ENCODE measurements at places on chromosomes 12 and 14.

GRCh38 chr12:26062566-26062965 is 62.3 kb downstream of the BHLHE41 start:
- DNase-seq: no peak

- DNase-seq: no peak
Observed at GRCh38 chr12:112349431-112349830, 32.8 kb downstream of the HECTD4 start.

GRCh38 chr14:75450381-75451276 is 22.8 kb downstream of the JDP2 start:
- no peak for DNase-seq

DNA sequence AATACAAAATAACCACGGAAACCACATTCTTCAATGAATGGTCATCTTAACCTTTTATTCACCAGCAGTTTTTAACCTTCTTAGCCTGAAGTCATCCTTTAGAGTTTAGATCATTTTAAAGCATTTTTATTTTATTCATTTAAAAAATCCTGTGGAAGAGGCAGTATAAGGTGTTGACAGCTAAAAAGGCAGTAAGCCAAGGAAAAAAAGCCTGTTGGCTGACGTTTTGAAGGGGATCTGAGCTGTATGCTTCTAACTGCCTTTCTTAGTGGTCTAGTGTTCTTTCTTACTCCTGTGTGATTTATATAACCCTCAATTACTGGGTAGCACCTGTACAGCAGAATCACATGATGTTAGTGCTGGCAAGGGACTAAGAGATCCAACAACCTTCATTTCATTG is 438.3 kb upstream of the SEL1L start:
- no peak for DNase-seq

GRCh38 chr12:54579258-54579657 is 9.2 kb downstream of the PPP1R1A start:
- no peak for DNase-seq

DNA sequence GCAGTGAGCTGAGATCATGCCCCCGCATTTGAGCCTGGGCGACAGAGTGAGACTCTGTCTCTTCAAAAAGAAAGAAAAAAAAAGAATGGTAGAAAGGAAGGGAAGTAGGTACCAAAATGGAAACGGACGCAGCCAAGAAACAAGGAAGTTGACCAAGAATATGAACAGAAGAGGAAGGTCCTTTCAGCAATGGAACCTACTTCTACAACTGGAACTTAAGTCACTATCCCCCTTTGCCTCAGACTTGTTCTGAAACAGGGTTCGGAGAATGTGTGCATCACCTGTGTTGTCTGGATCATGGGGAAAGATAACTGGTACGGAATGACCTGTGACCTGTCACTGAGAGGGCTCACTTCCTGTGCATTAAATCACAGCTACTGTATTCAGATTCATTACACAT is 43.9 kb upstream of the RNASE1 start:
- no peak for DNase-seq

DNA sequence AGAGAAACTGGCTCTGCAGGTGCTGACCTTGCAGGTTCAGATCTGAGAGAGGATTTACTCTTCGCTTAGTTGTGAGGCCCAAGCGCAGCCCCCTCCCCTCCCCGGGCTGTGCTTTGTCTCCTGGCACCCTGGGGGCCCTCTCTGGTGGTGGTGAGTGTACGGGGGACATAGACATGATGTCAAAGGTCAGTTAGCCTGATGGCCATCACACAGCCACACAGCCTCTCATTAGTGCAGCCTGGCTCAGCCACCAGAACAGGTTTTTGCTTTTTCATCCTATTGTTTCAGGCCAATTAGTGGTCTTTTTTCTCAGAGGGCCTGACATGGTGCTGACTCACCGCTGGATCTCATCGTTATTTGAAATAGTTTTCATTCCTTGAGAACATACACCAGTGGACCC is 437.9 kb downstream of the AACS start:
- DNase-seq: no peak

GRCh38 chr12:3537719-3538465 is 46.9 kb downstream of the PRMT8 start:
- no peak for DNase-seq

DNA sequence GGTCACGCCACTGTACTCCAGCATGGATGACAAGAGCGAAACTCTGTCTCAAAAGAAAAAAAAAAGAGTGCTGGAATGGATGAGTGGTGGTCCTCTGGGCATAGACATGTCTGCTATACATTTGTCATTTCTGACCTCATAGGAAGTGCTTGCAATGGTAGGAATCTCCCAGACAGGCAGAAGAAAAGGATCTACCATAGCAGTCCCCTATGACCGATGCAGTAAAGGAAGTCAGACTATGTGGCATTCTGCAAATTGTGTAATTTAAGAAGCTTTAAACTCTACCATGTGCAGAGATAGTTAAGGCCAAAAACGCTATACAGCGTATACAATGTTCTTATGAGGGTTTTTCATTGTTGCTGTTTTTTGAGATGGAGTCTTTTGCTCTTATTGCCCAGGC is 24.7 kb upstream of the RAP1B start:
- no peak for DNase-seq

GRCh38 chr14:65421201-65421981 is 8.9 kb downstream of the FUT8 start:
- DNase-seq: peak; percentile 56

DNA sequence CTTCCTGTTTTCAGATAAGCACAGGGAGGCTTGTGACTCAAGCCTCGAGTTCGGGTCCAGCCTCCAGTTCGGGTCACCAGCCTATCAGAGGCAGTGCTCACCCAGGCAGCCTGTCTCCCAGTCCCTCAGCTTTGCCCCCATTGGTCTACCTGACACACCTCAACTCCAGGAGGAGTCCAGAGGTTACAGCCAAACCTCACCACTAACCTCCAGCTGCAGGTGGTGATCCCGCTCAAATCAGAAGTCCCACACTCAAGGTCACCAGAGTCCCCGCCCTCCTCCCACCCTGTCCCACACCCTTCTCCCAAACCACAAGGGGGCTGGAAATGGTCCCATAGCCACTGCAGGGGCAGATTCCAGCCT is 42.1 kb downstream of the KDM2B start:
- no peak for DNase-seq

GRCh38 chr12:3171195-3171591 is 94.0 kb downstream of the TSPAN9 start:
- DNase-seq: no peak

DNA sequence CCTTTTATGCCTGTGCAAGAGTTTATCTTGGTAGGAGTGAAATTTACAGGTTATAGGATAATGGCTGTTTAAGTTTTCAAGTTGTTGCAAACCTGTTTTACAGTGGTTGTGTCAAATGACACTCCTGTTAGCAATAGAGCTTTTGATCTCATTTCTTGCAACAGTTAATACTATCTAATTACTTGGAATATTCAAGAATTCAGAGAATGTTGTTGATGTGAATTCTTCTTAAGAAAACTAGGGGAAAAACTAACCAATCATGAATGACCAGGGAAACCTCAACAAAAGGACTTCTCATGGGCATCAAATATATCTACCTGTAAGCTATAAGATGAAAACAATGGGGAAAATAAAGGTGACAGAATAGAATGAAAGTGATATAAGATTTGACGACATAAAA is 85.0 kb downstream of the IPO8 start:
- no peak for DNase-seq

GRCh38 chr12:26734510-26735248 is 98.3 kb downstream of the ITPR2 start:
- DNase-seq: no peak

DNA sequence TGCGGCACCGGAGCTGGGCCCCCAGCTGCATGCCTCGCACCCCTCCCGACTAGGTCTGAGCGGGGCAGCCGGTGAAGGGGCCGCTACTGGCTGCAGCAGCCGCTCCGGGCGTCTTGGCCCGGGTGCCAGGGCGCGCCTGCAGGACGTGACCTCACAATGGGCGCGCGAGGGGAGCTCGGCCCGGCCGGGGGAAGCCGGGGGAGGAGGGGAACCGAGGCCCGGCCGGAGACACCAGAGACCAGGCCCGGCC is 353 bp downstream of the BAG5 start:
- DNase-seq: no peak

GRCh38 chr12:18872770-18873169 is 134.9 kb downstream of the CAPZA3 start:
- DNase-seq: no peak

GRCh38 chr14:95518045-95518751 is 1.7 kb upstream of the SYNE3 start:
- DNase-seq: no peak

DNA sequence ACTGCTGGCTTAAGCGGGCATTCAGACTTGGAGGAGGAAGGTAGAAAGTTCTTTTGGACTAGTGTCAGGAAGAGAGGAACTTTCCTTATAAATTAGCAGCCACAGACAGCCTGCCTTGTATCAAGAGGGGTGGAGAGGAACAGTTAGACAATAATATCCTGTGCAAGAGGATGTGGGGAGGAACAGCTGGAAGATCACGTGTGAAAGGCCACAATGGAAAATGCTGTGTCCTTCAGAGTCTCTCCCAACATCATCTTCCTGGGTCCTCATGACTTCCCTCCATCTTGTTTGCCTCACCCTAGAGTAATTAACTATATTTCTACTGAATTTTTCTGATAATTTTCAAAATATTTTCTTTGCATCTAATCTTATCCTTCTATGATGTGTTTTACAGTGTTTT is 117.4 kb downstream of the MGAT4C start:
- DNase-seq: no peak

GRCh38 chr14:25622763-25623162 is 572.8 kb upstream of the STXBP6 start:
- DNase-seq: no peak

DNA sequence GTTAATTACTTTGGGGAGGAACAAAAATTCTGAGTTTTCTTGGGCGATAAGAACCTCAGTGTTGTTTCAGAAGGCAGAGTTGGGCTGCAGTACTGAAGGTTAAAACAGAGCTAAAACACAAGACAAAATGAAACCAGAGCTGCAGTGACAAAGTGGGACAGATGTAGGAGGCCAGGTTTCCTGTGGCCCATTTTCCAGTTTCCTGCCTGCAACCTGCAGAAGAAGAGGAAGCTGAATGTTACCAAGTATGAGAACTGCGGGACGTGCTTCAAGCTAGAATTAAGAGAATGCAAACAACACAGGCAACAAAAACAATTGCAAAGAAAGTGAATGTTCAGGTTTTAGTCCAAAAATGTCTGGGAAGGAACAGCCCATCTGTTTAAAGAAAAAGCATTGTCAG is 17.8 kb downstream of the ELK3 start:
- DNase-seq: no peak

DNA sequence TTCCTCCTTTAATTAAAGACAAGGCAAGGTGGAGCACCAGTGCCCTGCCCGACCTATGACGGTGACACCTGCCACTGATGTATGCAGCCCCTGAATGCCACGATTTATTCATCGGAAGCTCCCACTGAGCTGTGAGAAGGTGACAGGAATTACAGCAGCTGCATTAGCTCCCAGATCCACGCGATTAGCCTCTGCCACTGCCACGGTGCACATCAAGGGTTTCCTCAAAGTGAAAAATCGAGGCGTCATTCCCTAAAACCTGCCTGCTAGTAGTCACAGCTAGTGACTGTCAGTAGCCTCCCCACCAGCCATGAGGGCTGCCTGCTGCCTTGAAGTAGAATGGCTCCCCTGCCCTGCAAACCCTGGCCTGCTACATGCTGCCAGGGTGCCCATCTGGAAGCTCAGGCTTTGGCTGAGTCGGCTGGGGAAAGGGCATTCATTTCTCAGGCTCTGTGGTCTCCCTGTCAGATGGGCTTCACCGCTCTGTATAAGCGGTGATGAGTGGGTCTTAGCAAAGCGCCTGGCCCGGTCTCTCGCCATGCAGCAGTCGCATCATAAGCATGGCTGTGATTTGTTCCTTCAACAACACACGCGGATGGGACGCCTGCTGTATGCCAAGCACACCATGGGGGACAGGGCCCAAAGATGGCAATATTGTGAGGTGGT is 8.2 kb upstream of the BCL11B start:
- DNase-seq: no peak

- DNase-seq: no peak
Observed at GRCh38 chr14:99192028-99192621, 79.9 kb downstream of the BCL11B start.

GRCh38 chr12:25904442-25904841 is 54.0 kb upstream of the RASSF8 start:
- no peak for DNase-seq

- no peak for DNase-seq
Observed at GRCh38 chr12:84789184-84789583, 123.4 kb downstream of the SLC6A15 start.

- DNase-seq: no peak
Observed at GRCh38 chr14:61346793-61347192, 25.4 kb downstream of the PRKCH start.

DNA sequence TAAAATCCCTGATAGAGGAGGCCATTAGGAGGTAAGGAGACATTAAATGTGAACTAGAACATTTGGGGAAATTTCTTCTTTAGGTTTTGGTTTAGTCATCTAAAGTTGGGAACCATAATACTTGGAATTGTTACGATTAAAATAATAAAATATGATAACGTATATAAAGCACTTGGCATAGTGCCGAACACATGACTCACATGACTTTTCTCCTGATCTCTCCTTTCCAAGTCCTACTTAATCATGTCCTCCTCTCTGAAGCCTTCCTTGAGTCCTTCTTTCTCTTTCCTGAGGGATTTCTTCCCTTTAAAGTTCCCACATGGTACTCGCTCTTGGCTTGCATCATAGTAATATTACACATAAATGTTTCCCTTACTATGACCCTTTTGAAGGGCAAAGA is 20.0 kb downstream of the BEST3 start:
- no peak for DNase-seq

DNA sequence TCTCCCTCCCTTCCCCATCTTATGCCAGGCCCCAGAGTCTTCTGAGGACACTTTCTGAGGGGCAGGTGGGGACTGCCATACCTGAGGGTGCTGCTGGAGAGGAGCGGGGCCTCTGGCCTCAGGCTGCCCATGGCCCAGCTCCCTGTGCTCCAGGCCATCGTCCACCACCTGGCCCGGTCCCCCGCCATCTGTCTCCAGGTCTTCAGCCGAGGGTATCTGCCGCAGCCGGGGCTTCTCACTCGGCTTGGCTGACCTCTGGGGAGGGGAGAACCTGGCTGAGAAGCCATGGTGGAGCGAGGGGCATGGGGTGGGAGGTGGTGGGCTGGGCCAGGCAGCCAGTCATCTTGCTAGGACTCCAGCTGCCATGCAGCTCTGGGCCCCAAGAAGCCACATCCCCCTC is 21.6 kb downstream of the SLC48A1 start:
- DNase-seq: no peak

DNA sequence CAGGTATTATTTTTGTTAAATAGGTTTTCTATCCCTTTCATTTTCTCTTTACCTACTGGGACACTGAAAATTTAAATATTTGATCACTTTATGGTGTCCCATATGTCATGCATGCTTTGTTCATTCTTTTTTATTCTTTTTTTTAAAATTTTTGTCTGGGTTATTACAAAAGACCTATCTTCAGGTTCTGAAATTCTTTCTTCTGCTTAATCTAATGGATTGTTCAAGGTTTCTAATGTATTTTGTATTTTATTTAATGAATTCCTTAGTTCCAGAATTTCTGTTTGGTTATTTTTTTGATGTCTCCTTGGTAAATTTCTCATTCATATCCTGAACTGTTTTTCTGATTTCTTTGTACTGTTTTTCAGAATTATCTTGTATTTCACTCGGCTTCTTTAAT is 20.2 kb upstream of the VASH1 start:
- DNase-seq: no peak
